ENCODE measurements at places on chromosomes 7 and 10.

- DNase-seq: no peak
These were observed 152.8 kb upstream of the GDF10 start for GRCh38 chr10:47147186-47147585.

- no peak for DNase-seq
These were observed 279.1 kb upstream of the PITRM1 start for GRCh38 chr10:3451516-3452172.

DNA sequence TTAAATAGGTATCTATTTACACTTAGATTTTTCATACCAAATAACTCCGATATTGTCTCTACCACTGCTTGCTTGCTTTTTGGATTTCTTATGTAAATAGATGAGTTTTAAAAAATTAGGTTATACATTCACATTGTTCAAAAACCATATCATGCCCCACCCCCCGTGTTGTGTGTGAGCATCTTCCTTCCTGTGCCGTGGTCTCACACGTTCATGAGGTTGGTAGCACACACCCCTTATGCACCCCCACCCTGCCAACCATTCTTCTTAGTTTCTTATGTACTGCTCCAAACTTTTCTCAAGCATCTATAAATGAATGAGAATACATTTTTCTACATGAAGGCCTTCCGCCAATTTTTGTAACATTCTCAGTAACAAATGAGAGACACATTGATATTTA, 115.6 kb downstream of the FANK1 start:
- DNase-seq: no peak

GRCh38 chr7:126450269-126450671, 802.5 kb downstream of the GRM8 start:
- DNase-seq: no peak

DNA sequence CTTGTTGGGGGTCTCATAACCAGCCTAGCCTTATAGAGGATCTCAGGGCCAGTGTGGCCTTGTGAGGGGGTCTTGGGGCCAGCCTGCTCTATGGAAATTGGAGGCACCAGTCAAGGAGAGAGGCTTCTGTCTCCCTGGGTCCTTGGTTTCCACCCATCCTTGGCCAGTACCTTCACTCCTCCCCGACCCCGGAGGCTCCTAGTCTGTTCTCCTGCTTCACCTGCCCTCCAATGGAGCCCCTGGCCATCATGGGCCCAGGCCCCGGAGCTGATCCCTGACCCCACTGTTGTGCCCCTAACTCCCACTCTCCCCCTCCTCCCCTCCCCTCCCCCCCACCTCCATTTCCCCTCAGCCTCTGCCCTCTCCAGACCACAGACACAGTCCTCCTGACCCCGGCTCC, 29.7 kb downstream of the RASGEF1A start:
- no peak for DNase-seq

Data from NCI-H1436 (cell line).